Choroid plexus epithelial cell (primary cell): ENCODE measurements at places on chromosomes 16 and 17.

GRCh38 chr16:4519274-4520058 is 19.1 kb downstream of the CDIP1 start:
- no peak for DNase-seq

- DNase-seq = no peak
Measured at GRCh38 chr17:83119987-83120864, 40.8 kb downstream of the METRNL start.

DNA sequence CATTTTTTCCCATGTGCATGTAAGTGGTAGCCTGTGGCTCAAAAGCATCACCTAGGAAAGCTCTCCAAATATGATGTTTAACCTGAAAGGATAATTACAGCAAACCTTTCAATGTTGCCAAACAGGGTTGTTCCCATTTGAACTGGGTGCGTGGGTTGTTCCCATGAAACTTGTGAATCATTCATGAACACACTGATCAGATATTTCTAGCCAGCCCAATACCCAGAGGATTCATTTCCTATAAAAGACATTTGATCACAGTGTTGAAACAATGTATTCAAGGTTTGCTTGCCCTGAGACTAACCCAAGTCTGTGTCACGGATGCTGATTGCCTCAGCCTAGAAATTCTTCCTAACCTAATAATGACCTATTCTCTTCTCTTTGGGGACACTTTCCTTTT is 12.9 kb downstream of the KRT39 start:
- DNase-seq = peak; percentile 80

- DNase-seq = no peak
Measured at GRCh38 chr17:66849032-66849655, 14.2 kb downstream of the CACNG5 start.

GRCh38 chr16:49354101-49354500 is 19.5 kb upstream of the C16orf78 start:
- DNase-seq = no peak
